ENCODE measurements at places on chromosomes 5 and 9.

- no peak for DNase-seq
These were observed 199.0 kb downstream of the DNAH5 start for GRCh38 chr5:13745508-13745907.

- DNase-seq: no peak
These were observed 10.6 kb downstream of the GRIN3A start for GRCh38 chr9:101727612-101728524.

DNA sequence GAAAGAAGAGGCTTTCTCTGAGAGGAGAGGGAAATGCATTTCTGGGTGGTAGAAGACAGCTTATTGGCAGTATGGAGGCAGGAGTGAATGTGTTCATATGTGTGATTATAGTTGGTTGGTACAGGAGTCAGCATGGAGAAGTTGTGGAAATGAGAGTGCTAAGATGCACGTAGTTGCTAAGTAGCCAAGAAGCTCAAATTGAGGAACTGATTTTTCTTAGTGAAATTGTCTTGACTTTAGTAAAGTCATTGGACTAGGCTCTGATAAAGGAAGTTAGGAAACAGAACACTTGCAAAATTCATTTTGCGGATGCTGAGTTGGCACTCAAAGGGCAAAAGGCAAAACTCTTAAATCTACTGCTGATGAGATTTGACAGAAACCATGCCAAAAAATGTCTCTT, 158.9 kb upstream of the VCAN start:
- no peak for DNase-seq

DNA sequence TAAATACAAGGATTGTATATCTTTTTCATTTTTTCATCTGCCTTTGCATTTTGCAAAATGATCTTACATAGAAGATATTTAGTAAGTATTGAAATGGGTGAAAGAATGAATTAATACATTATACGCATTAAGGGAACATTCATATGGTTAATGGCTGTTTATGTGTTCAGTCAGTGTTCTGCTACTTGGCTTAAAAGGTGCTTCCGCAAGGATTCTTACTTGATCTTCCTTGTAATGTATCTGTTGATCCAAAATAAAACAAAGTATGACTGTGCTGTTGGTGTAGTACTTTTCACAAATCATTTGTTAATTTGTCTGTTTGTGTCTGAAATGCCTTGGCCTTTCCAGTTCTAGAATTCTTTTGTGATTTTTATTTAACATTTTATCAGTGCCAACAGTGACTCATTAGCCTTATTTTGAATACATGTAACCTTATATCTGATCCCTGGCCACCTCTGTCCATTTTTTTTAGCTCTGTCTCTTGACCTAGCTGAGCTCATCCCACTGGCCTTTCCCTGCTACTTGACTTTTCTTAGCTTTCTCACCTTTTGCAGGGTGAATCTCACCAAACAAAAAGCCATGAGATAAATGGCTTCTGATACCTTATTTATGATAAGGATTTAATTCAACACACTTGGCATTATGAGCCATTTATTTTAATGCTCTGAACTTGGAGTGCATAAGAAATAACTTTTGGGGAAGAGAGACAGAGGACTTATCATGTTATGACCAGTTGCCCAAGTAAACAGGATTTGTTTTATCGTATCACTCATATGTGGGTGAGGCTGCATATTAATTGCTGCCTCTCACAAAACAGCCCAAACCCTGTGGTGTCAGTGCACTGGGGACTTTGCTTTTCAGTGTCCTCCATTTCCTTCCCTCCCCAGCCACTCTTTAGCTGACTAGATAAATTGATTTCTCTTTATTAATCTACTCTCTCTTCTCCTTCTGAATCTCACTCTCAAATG, 340.3 kb downstream of the KDM4C start:
- DNase-seq: no peak

DNA sequence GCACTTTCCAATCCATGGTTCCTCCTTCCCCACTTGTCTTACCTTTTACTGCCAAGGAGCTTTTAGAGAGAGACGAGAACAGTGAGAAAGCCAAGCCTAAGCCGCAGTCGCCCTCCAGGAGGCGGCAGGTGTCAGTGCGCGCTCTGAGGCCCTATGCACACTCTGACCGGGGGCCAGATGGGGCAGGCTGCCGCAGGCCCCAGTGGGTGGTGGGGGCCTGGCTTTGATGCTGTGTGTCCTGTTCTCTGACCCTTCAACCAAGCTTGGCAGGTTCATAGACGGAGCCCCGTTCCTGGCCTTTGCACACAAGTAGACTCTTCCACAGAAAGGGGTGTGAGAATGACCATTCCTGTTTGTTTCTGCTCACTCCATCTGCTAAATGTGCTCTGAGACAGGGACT, 77.3 kb downstream of the WNK2 start:
- no peak for DNase-seq

- DNase-seq: no peak
These were observed 15.7 kb upstream of the AQP7 start for GRCh38 chr9:33418090-33418489.

DNA sequence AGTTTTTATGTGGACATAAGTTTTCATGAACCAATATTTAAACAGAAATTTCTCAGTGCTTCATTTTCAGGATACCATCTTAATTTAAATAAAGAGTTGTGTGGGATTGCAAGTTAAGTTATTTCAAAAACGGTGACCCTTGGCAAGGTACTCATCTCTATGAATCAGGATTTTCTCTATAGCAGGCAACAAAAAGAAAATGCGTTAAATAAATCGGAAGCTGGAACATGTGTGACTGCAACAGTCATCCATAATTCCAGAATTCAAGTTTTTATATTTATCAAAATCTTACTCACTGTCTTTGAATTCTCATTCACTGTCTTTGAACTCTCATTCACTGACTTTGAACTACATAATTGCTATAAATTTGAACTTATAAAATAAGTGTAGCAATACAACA, 5.8 kb upstream of the RECK start:
- no peak for DNase-seq

- DNase-seq: no peak
These were observed 2.5 kb upstream of the TMEM174 start for GRCh38 chr5:73170522-73170921.

DNA sequence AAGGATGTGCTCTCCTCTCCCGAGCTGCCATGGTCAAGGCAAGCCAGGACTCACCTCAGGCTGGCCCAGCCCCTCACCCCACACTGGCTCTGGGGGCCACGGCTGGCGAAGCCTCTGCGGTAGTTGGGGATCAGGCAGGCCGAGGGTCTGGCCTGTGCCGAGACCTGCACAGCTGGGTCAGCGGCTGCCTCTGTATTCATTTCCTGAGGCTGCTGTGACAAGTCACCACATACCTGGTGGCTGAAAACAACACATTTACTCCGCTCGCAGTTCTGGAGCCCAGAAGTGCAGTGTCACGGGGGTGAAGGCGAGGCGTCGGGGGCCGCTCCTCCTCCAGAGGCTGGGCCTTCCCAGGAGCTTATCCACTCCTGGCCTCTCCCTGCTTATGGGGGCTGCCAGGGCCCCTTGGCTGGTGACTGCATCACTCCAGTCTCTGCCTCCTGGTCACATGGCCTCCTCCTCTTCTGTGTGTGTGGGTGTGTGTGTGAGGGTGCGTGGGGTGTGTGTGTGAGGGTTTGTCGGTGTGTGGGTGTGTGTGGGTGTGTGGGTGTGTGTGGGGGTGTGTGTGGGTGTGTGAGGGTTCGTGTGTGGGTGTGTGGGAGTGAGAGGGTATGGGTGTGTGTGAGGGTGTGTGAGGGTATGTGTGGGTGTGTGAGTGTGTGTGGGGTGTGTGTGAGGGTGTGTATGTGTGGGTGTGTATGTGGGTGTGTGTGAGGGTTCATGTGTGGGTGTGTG, 3.2 kb upstream of the SCGB3A1 start:
- no peak for DNase-seq

- DNase-seq: no peak
These were observed 209.1 kb downstream of the ADGRV1 start for GRCh38 chr5:90767710-90768109.

DNA sequence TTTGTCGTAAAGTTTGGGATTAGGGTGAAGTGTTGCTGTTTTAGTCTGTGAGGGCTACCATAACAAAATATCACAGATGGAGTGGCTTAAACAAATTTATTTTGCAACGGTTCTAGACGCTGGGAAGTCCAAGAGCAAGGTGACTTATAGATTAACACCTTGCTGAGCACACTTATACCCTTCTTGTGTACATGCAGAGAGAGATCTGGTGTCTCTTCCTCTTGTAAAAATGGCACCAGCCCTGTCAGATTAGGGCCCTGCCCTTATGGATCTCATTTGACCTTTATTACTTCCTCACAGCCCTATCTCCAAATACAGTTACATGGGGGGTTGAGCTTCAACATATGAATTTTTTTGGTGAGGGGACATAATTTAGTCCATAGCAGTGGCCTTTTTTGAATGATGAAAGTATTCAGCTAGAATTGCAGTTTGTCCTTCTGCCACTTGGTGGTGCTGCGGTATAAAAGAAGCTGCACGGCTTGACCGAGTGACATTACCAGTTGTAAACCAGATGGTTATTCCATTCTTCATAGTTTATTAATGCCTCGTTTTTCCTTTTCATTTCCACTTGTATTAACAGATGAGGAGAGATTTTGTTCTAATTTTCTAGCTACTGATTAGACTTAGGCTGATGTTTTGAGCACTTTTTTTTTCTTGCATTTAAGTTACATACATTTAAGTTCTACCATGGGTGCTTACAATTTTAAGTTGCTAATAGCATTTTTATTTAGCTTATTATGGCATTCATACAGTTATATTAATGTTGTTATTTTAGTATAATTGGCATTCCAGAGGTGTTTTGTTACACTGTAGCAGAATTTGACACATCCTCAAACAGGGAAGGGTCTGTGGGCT, 19.4 kb downstream of the DCP2 start:
- peak; percentile 69 for DNase-seq

- DNase-seq: no peak
These were observed 253.6 kb upstream of the VLDLR start for GRCh38 chr9:2367970-2368369.

- DNase-seq: no peak
These were observed 6.0 kb downstream of the RAPGEF6 start for GRCh38 chr5:131628990-131629389.

DNA sequence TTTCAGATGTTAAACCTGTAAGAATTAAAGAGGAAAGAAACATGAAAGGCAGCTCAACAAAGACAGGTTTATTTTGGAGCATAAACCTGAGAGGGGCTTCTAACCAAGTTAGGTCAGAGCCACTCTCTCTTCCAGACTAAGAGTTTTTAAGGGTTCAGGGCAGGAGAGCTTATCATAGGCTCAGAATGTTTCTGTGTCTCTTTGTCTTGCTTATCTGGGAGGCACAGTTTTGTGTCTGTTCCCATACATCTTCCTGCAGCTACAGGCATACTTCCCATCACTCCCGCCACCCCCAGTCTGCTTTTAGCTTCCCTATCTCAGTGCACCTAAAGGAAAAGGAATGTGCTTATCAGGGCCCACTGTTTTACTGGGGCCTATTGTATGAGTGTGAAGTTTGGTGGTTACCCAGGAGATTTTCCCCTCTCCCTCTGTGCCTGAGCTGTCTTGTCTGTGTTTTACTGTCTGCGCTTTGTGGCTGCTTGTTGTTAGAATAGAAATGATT, 21.9 kb downstream of the CD14 start:
- DNase-seq: no peak

GRCh38 chr5:137575847-137576246, 76.7 kb upstream of the SPOCK1 start:
- DNase-seq: no peak

DNA sequence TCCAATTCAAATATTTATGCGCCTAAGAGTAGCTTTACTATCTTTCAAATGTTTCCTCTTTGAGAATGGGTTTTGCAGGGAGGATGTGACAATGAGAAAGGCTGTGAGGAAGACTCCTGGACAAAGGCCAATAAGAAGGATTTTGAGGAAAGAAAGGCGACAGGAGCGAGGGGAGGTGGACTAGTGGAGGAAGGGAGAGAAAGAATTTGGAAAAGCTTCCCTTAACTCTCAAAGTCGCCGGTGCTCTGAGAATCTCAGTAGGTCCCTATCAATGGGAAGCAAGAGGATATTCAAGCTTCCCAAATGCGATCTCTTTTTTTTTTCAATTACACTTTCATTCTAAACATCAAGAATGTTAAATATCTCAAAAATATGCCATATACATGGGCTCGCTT, 2.8 kb upstream of the CDC20B start:
- no peak for DNase-seq

GRCh38 chr5:79931866-79932265, 59.2 kb downstream of the MTX3 start:
- DNase-seq: no peak

- peak; percentile 89 for DNase-seq
These were observed 41.6 kb upstream of the ZNF300 start for GRCh38 chr5:150946351-150946905.

DNA sequence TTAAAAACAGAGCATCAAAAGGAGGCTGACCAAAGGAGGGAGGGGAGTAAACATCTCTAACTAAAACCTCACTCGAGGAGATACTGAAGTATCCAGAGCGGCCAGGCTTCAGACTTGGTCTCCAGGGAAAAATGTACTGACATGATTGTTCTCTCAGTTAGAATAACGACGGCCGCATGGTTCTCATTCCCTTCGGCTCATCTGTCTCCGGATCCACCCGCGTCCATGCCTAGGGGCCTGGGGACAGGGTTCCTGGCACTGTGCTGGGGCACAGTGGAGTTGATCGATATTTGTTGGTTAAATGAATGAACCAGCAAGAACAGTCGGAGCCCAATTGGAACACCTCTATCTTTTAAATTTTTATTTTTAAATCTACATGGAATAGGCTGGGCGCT, 167.1 kb upstream of the PHYKPL start:
- DNase-seq: no peak

GRCh38 chr9:123763910-123764588, 165.9 kb downstream of the DENND1A start:
- no peak for DNase-seq

- no peak for DNase-seq
These were observed 17.7 kb downstream of the MARVELD2 start for GRCh38 chr5:69432412-69433206.

GRCh38 chr5:175464074-175464941, 14.1 kb upstream of the SFXN1 start:
- DNase-seq: no peak

GRCh38 chr9:8713811-8714165, 914.2 kb upstream of the DMAC1 start:
- DNase-seq: no peak

DNA sequence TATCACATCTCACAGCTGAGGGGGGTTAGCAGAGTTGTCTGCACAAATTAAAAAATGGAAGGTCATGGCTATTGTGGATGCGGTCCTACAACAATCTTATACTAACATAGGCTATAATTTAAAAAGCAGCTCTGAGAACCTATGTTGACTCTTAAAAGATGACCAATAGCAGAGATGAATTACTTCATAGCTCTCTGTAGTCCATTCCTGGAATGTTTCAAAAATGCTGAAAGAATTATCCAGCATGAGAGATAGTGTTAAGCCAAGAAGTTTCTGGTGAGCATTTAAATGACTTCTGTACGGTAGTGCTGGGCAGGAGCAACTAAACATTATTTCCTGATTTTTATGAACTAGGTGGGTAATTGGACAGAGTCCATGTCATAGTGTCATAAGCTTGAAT, 218.2 kb upstream of the NUDT12 start:
- no peak for DNase-seq

- DNase-seq: no peak
These were observed 692.9 kb downstream of the MTRR start for GRCh38 chr5:8561854-8562253.

GRCh38 chr9:34559624-34560455, 29.7 kb downstream of the CNTFR start:
- peak; percentile 66 for DNase-seq

All from Right ventricle myocardium superior (tissue), 1 donor.